ENCODE measurements at places on chromosomes 5 and 9.
A peak's percentile ranks its signal among the peaks of the same experiment; 100 is the strongest.

GRCh38 chr5:4983701-4984100, 156.4 kb upstream of the ADAMTS16 start:
- DNase-seq = no peak

DNA sequence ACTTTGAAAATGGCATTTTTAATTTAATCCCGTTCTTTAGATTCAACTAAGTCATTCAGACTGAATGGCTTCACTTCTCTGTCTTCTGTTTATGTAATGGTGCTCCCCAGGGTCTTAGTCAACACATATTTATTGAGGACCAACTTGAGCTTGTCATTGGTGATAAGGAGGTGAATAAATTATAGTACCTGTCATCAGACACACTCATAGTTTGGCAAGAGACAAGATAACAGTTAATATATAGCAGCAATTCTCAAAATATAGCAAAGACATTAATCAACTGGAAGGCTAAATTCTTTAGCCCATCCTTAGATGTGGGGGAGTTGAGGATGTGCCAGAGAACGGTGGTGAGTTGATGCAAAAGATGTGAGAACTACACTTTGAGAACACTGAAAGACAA, 78.4 kb downstream of the MACIR start:
- DNase-seq = no peak

- no peak for DNase-seq
These were observed 179.6 kb upstream of the PUM3 start for GRCh38 chr9:3023449-3023848.

DNA sequence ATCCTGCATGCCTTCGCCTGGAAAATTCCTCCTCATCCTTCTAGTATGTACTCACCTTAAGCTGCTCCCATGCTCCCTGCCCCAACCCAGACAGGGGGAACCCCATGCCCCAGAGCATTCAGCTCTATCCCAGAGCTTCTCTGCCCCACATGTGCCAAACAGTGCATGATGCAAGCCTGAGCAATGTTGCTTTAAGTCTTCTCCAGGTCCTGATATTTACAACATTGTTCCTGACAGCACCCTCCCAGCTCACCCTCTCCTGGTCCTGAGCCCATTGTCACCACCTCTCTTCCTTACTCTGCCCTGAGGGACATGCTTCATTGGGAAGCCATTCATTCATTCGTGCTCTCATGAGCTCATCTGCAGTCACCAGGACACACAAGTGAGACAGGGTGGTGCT, 23.4 kb upstream of the BARX1 start:
- DNase-seq = no peak

DNA sequence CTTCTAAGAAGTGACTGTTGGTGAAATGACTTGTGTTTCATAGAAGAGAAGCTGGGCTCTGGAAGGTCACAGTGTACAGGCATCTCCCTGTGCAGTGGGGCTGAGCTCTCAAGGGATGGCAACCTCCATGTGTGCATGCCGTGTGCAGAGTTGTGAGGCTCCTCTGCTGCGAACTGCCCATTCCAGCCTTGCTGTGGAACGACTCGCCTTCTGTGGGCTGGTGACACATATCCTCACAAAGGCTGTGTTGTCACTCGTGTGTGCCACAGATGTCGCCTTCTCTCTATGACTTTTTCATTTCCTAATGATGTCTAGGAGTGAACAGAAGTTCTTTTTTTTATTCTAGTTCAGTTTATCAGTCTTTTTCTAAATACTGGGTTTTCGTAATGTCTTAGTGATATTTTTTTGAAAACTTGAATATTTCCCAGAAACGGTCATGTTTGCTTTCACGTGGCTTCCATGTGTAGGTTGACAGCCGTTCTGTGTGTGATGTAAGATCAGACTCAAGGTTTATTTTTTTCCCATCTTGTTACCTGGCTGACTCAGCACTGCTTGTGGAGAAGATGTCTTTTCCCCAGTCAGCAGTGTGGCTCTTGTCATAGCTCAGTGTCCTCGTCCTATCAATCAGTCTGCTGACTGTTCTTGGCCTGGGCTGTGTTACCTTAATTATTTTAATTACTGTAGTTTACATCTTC, 57.3 kb upstream of the CACNA1B start:
- DNase-seq = no peak

- DNase-seq = no peak
These were observed 18.1 kb downstream of the GSN start for GRCh38 chr9:121285835-121286687.

- no peak for DNase-seq
These were observed 196.2 kb downstream of the HSPA4 start for GRCh38 chr5:133247881-133248624.

- no peak for DNase-seq
These were observed 60.7 kb downstream of the MAT2B start for GRCh38 chr5:163565931-163566608.

DNA sequence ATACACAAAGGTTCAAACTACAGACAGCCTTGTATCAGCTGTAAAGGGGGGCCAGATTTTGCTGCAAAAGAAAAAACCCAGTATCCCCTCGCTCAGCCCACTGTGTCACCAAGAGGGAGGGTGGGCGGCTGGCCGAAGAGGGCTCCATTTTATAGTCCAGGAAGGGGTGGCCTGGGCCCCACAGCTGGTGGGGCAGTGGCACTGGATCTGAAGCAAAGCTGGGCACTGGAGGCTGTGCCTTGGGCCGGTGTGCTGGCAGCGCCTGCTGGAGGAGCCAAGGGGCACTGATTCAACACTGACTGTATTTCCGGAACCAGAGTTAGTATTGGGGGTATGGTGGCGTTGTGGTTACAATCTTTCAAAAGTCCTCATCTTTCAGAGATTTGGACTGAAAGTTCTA, 9.1 kb downstream of the BRD3 start:
- DNase-seq = no peak

DNA sequence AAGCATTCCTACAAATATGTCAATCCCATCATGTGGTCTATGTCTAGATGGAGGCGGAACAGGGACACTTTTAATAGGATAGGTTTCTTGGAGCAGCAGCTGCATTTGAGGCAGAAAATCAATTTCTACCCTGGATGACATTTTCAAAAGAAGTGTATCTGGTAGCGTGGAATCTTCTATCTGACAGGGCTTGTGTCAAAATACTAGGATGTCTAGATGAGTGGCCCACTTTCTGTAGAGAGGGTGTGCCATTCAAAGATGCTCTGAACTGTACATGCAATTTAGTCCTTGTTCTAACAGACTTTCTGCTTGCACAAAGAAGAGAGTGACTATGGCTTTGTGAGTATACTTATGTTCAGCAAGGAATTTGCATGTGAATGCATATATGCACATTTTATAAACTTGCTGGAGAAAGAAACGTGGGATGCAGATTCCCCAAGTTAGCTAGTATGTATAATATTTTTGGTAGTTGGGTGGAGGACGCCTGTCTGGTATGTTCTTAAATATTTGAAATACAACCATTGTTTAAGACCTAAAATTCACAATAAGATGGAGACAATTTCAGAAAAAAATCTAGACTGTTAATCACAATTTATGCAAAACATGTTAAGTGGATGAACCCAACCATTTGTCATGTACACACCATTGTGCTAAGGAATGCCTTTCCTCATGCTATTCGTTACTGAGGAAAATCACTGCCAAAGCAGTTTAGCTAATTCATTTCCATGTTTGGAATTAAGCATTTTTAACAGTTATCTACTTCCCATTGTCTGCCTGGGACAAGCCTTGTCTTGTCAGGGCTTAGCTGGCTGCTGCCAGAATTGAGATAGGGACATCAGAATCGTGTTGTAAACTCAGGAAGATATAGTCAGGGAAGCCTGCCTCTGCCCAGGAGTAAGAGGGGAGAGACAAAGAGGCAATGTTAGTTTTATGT, 129.1 kb upstream of the MEF2C start:
- DNase-seq = no peak

GRCh38 chr9:72476617-72477437, 44.6 kb upstream of the TMC1 start:
- DNase-seq = no peak

DNA sequence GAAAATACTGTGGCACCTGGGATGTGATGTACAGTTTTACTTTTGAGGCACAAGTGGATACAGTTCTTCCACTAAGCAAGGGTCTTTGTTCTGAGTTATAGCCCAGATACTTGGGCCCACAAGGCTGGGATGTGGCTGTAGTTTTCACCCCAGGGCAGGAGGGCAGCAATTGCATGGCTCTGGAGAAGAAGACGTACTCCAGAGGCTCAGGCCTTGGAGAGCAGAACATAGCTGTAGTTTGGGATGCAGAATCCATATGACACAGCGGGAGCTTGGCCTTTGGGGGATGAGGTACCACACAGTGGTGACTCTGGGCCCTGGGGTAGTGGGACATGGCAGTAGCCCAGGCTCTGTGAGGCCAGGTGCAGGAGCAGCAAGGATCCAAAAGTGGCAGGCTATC, 110.8 kb upstream of the FSTL4 start:
- no peak for DNase-seq

DNA sequence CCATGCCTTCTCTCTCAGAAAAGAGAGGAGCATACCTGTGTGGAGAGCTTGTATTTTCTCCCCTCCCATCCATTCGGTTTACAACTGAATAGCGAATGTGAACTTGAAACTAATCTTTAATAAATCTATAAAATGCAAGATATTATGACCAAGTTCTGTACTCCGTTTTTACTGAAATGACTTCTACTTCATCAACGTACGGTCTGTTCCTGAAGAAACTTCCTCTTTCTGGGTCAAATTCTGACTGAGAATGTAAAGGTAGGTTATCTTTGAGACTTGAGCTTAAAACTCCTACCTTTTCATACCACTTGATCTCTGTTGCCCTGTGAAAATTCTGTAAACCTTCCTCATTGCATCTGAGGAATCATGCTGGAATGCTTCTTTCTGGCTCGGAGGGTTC, 4.2 kb upstream of the CTNNAL1 start:
- DNase-seq = no peak

GRCh38 chr5:154771383-154771901, 16.3 kb downstream of the LARP1 start:
- peak; percentile 73 for DNase-seq

DNA sequence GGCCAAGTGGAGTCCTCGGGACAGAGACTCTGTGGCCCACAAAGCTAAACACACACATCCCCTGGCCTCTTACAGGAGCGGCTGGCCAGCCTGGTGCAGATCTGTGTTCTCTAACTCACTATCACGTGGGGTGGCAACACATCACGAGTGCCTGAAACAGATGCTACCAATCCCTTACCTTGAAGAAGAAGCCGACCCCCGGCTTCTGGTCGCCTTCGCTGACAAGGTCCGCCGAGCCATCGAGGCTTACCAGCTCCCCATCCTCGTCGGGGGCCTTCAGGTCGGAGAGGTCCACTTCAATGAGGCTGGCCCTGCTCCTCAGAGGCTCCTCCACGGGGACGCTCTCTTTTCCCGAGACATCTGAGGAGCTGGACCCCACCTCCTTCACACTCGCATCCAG, 86.7 kb downstream of the CAMSAP1 start:
- no peak for DNase-seq

DNA sequence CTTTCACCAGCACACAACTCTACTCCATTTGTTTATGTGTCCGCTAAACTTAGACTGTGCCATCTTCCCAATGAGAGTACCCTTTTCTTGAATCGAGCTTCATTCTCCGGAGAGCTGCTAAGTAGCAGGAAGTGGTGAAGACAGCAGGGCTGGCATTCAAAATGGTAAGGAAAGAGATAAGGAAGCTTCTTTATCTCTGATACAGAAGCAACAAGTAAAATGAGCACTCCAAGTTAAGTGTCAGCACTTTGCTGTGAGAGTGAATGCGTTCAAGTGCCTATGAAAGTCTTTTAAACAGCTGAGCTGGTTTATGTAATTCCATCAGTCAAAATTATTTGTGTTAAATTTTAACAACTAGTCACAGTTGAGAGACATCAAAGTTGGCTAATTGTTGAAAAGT, 386.8 kb upstream of the PTPRD start:
- no peak for DNase-seq

DNA sequence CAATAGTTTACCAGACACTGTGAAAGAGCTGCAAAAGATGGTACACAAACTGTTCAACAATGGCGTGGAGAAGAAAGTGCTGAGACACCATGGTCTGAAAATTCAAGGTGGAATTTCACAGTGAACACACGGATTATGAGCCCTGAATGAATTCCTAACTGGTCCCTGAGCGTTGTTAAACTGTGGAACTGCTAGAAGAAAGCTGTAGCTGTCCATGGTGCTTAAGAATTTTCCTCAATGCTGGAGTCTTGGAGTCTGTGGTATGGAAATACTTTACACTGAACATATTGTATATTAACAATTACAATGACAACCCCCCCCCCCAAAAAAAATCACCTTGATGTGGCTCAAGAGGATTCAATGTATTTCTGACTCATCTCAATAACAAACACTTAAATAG, 68.5 kb downstream of the SLC24A2 start:
- DNase-seq = no peak

DNA sequence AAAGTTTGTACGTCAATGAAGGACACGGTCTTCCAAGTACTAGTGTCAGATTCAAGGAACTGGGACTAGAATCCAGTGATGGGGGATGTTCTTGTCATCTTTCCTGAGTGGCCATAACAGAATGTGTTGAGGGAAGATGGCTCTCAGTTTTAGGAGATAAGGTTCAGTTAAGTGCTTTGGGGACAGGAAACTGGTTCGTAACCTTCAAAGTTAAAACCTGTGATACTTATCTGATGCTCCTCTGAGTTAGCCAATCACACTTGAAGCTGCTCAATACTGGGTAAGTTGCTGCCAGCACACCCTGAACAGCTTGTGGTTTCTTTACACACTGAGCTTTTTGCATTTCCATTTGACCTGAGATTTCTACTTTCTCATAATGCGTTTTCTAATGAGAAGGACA, 64.4 kb downstream of the PIK3R1 start:
- DNase-seq = no peak

DNA sequence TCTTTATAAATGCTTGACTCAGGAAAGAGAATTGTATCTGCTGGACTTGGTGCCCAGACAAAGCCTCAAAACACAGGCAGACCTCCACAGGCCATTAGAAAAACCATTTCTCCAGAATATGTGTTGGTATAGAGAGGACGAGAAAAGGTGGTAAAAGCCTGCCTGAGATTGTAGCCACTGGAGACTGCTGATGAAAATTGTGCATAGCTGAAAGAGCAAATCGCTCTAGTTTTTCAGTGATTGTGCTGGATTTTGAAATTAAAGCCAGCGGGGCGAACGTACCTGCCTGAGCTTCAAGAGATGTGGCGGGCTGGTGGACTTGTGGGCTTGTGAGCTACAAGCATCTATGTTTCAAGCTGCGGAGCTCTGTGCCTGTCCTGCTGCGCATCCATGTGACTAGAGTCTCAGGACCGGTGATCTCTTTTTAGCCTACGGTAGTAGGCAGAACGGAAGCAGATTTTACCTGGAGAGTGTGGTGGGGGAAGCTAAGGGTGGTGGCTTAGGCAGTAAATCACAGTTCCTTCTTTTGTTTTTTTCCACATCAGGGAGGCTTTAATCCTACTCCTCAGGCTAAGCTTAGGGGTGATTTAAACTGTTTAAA, 193.6 kb downstream of the SREK1 start:
- no peak for DNase-seq

DNA sequence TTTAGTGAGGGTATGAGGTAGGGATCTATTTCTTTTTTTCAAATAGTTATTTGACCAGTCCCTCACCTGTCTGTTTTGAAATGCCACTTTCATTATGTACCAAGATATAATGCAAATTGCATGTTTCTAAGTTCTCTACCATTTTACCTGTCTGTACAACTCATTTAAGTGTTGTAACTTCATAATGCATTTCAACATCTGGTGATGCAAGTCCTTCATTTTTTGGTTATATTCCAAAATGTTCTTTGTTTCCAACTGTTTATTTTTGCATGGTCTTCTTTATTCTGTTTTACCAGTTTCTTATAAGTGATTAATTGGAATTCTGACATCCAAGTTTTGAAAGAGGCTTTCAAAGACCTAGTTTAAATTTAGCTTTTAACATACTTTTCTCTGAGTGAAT, 26.8 kb downstream of the TDRD7 start:
- DNase-seq = no peak

- no peak for DNase-seq
These were observed 15.5 kb upstream of the CTSL start for GRCh38 chr9:87710443-87710842.

Measured in AG04450 (cell line).